ENCODE measurements at places on chromosomes 3 and 15.

- no peak for DNase-seq
Measured at GRCh38 chr3:189058071-189058470, 113.7 kb upstream of the TPRG1 start.

- DNase-seq, result peak; percentile 17
Measured at GRCh38 chr15:82810061-82810889, 847 bp downstream of the WHAMM start.

DNA sequence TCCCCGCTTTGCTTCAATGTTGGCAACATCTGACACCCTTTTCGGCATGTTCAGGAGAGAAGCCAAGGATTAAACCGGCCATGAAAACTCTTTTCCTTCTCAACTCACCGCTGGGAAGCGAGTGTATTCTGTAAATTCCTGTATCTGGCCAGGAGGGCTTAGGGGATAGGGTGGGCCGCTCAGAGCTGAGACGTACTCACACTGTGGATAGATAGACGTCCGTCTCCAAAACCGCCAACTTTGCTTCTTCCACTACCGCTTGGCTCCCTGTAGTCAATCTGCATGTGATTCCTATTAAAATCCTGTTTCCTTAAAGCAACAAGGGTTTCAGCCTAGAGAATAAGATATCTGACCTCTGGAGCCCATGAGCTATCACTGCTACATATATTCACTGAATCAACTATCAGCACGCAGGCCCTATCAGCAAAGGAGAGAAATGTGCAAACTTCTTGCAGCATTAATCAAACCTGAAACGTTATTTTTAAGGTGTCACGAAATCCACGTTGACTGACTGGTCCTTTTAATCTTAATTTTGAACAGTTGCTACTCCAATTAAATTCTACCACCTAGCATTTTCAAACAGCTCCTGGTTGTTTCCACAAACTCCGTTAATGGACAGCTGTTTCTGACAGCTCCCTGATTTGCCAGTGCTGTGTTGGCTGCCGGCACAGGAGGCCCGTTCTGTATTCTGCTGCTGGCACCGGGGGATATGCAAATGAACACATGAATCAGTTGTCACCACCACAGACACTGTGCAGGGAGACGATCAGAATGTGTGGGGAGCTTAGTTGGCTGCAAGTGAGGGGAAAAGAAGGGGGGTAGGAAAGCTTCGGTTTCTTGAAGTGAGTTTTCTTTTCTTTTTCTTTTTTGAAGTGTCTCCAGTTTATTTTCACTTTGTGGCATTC, 438.9 kb upstream of the ARRDC4 start:
- DNase-seq, result no peak

DNA sequence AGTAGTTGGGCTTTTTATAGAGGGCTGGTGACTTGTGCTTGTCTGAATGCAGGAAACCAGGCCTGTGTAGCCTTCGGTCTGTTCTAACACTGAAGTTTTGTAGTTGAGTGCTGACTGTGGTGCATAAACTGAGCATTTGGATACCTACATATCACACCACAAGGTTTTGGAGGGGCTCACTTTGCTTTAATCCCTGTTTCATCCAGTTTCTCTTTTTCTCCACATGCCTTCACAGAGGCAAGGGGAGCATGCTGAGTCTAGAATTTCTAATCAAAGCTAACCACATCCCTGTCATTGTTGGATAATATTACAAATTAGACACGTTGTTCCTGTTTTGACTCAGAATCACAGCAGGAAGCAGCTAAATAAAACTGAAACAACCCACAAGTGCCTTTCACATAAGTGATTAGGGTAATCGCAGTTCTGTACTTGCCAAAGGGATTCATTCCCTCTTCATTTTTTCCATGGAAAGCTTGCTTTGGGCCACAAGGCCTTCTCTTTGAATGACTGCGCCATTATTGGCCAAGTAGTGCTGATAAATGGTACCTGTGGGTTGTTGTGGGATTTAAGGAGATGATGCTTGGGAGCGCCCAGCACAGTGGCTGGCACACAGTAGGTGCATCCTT, 48.9 kb downstream of the TGFBR2 start:
- no peak for DNase-seq

DNA sequence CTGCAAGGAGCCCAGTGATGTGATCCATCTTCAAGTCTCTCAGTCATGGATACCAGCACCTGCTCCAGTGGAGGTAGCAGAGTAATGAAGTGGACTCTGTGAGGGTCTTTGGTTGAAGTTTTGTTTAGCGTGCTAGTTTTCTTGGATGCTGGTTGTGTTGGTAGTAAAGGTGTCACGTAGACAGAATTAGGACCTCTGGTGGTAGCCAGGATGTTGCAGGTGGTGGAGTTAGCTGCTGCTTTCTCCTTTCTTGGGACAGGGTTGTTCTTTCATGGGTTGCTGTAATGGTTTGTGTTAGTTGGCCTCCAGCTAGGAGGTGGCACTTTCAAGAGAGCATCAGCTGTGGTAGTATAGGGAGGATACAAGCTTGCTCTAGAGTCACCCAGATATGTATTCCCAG, 125.2 kb downstream of the ANXA2 start:
- DNase-seq, result no peak
